Activated CD4-positive, alpha-beta memory T cell treated with anti-CD3 and anti-CD28 coated beads for 36 hours (primary cell): ENCODE measurements at places on chromosomes 3 and 15. TPM values are rescaled to one million over a fixed set of nuclear protein-coding genes. Genes with fewer than 3 reads are reported as not detected.

BCL2A1 gene
- total RNA-seq, result 110 TPM

GPR62 gene
- not detected for total RNA-seq

MUSTN1 gene
- 1.1 TPM for total RNA-seq

FSTL1 gene
- 0.40 TPM for total RNA-seq

TRIM42 gene
- total RNA-seq, result not detected

GOLGA8J gene
- total RNA-seq, result not detected

ATP13A5 gene
- total RNA-seq, result not detected

ADCY5 gene
- not detected for total RNA-seq

SLC22A14 gene
- total RNA-seq, result not detected

MAP1A gene
- total RNA-seq, result 1.5 TPM

AHSG gene
- not detected for total RNA-seq

DNA sequence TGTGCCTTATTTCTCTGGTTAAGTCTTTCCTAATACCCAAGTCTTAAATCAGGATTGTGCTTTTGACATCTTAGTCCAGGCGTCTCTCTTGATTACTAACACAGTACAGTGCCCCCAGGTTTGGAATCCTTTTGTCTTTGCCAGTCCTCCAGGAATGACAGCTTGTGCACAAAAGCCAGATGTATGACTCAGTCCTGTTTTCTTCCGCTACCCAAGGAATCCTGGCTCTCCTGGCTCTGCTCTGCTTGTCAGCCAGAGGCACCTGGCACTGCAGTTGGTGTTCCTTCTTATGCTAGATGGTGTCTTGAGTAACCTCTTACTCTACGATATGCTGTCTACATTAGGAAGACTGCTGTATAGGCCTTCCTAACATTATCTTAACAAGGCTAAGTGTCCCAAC, 728.2 kb upstream of the NECTIN3 start:
- DNase-seq, result no peak

- no peak for DNase-seq
Observed at GRCh38 chr3:172244011-172244410, 204.2 kb downstream of the GHSR start.

- DNase-seq, result no peak
Observed at GRCh38 chr15:45168286-45168685, 19.5 kb downstream of the SHF start.

- peak; percentile 75 for DNase-seq
Observed at GRCh38 chr15:45162771-45163507, 24.8 kb downstream of the SHF start.

DNA sequence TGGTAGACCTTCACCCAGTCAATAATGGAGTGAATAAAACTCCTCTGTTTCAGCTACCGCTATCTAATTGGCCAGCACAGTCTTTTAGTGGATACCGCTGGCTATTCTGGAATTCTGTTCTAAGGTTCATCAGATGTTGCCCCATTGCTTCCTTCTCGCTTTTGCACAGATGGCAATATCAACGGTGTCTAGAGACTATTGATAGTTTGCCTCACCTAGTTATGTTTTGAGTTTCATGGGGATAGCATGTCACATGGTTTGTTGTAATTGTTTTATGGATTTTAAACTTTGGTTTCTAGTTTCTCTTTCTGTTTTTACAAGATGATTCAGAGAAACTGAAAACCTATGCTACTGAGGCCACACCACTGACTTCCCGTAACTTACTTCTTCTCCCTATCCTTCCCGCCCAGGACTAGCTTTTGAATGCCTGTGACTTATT, 2.0 kb downstream of the XRN1 start:
- DNase-seq, result peak; percentile 55

GRCh38 chr15:61762676-61763075, 297.6 kb downstream of the VPS13C start:
- no peak for DNase-seq

DNA sequence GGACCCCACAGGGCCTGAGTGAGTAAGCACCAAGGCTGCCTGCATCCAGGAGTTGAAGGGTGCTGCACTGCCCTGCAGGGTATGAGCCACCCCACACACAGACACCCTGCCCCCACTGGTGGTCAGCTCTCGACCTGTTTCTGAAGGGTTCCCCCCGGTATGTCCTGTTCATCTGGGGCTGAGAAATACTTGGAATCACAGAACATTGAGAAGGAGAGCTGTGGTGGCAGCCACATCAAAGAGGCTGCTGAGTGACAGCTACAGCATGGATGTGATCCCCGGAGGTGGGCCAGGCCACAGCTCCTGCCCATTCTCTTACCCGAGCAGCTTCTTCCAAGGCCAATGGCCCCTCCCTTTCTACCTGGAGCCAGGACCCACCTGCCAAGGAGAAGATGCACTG, 66.4 kb upstream of the PLXNA1 start:
- peak; percentile 19 for DNase-seq

DNA sequence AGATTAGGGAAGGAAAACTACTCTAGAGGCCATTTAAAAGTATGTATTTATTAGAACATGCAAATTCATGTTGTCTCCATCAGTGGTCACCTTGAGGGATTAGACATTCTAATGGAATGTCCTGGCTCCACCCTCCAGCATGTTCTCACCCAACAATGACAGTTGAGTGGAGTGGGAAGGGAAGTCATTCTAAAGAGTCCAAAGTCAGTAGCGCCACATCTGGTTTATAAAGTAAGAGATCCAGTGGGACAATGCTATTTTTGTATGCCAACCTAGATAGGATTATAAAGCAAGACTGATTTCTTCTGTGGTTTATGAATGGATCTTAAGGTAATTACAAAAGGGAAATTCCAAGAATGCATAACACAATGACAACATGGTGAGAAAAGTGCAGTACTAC, 33.3 kb downstream of the SLC24A1 start:
- no peak for DNase-seq

DNA sequence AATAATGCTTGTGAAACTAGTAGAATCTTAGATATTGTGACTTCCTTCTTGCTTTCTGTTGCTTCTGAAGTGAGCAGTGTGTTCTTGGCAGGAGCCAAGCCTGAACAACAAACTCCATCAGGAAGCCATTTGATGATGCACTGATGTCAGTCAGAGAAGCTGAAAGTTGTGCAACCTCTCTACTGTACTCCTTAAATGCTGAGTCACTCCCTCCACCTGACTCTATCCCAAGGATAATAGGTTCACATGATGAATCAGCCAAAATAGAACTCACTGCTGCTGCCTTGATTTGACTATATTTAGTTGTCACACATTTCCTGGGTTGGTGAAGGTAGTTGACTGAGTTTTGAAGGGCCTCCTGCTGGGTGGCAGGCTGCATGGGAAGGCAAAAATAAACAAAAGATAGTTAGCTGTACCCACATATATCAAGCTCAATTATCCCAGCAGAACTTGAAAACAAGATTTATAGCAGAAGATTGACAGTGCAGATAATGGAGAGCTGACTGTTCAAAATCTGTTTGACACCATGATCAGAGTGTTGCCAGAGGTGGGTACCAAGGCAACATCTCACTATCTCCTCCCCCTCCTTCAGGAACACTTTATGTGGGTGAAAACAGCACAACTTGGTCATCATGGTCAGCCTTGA, 328.4 kb upstream of the DPH6 start:
- no peak for DNase-seq

- DNase-seq, result no peak
Observed at GRCh38 chr3:116112696-116113095, 332.6 kb downstream of the LSAMP start.

DNA sequence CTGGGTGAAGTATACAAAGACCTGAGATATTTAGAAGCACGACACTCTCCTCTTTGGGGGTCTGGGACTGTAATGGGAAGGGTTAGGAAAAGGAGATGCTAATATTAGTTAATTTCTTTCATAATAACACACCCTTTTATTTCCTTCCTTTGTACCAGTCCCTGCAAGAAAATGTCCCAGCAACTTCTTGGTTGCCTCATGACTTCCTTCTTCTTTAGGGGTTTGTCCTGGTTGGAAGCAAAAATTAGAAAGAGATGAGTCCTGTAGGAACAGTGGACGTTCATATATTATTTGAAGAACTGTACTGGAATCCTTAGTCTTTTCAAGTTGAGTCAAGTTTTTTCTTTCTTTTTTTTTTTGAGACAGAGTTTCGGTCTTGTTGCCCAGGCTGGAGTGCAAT, 227.8 kb upstream of the TBL1XR1 start:
- DNase-seq, result no peak

DNA sequence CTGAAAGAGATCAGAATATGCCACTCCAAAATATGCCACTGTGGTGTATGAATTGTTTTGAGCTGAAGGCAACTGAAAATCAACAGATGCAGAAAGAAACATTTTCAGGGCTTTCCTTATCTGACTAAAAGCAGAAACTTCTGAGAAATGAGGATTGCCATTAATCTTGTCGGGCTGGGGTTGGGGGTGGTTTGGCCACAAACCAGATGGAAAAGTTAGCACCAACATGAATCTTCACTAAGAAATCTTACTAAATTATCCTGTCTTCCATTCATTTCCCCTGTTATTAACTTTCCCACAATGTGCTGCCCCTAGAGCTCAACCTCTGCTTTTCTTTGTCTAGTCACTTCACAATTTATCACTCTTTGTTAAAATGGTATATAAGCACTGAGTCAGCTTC, 229.9 kb upstream of the GADL1 start:
- no peak for DNase-seq

- no peak for DNase-seq
Observed at GRCh38 chr3:9028134-9028533, 64.9 kb upstream of the RAD18 start.

GRCh38 chr3:183295211-183295610, 42.2 kb downstream of the B3GNT5 start:
- no peak for DNase-seq

GRCh38 chr3:14267976-14268375, 89.4 kb downstream of the LSM3 start:
- no peak for DNase-seq

GRCh38 chr3:189624130-189624529, 7.1 kb upstream of the TP63 start:
- DNase-seq, result no peak

- no peak for DNase-seq
Observed at GRCh38 chr3:155560594-155560993, 184.3 kb downstream of the PLCH1 start.

DNA sequence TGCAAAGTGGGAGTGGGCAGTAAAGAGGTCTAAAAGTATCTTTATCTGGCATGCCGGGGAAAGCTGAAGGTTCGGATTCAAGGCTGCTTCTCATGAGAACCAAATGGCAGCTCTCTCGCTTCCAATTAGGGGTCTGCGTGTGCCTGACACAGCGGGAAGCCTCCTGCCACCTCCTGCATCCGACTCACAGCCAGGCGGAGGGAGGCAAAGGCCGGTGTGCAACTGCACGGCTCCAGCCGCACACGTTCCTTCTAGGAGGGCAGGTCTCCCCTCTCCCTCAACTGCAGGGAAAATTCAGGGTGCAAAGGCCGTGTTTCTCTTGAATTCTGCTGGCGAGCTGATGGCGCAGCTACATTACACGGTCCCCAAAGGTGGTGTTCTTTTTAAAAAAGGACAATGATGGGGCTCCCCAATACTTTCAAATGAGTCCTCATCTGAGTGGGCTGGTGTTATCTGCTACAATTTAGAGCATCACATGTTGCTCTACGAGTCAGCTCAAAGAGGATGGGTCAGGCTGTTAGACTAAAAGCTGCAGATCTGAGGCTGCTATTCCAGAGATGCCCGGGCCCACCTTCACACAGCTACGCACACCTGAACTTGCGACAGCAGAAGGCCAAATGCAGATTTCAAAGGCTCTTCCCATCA, 226.6 kb downstream of the ADAMTS17 start:
- no peak for DNase-seq

- no peak for DNase-seq
Observed at GRCh38 chr15:73366766-73367623, 1.8 kb downstream of the HCN4 start.

GRCh38 chr3:88991496-88991895, 115.9 kb upstream of the EPHA3 start:
- DNase-seq, result no peak

- DNase-seq, result no peak
Observed at GRCh38 chr3:36196058-36196457, 184.2 kb upstream of the STAC start.

GRCh38 chr15:54424171-54424570, 445.9 kb downstream of the UNC13C start:
- no peak for DNase-seq

DNA sequence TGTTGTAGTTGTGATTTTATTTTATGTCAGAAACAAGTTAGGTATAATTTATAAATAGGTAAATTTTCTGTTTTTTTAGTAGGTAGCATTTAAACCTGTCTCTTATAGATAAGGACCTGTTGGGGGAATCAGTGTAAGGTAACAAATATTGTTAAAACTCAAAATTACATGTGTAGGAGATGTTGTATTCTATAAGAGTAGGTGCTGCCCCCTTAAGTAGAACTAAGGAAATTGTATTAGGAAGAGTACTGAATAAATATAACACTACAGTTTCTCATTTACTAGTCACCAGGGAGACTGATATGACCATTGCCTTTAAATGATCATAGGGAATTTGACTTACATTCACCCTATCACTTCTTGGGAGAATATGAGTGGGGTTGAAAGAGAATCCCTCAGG, 31.2 kb downstream of the SLC25A36 start:
- DNase-seq, result no peak

- DNase-seq, result no peak
Observed at GRCh38 chr3:11498646-11499045, 145.1 kb downstream of the VGLL4 start.

DNA sequence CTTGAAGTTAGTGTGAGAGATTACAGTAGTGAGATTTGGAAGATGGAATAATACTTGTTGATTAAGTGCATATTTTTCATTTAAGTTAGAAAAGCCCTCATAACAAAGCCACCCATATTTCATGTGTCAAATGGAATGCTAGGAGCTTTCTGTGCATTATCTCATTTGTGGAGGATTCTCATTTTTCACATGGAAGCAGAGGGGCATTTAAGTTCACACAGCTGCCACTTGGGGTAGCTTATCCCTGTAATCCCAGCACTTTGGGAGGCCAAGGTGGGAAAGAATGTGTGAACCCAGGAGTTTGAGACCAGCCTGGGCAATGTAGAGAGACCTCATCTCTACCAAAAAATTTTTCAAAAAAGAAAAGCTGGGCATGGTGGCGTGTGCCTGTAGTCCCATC, 55.2 kb downstream of the RAB7A start:
- DNase-seq, result no peak

GRCh38 chr3:78281381-78281780, 1241.5 kb downstream of the ROBO2 start:
- DNase-seq, result no peak

GRCh38 chr3:70970952-70971351, 612.6 kb downstream of the FOXP1 start:
- no peak for DNase-seq

DNA sequence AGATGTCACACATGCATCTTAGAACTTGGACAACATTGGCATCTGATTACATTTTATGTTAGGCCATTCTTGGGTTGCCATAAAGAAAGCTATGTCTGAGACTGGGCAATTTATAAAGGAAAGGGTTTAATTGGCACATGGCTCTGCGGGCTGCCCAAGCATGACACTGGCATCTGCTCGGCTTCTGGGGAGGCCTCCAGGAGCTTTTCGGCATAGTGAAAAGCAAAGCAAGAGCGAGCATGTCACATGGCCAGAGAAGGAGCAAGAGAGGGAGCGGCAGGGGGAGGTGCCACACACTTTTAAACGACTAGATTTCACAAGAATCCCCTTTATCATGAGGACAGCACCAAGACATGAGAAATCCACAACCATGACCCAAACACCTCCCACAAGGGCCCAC, 11.3 kb downstream of the RYR3 start:
- no peak for DNase-seq
